Stimulated activated CD8-positive, alpha-beta memory T cell treated with anti-CD3 and anti-CD28 coated beads, Interleukin-4, amount 100 ng/mL, for 48 hours (primary cell): ENCODE measurements at places on chromosomes 16 and 17.

GRCh38 chr16:53991754-53992378, 287.9 kb downstream of the FTO start:
- no peak for DNase-seq

- DNase-seq, result no peak
Observed at GRCh38 chr16:83040174-83040573, 413.4 kb downstream of the CDH13 start.

- DNase-seq, result peak; percentile 56
Observed at GRCh38 chr16:88905563-88905962, 39.1 kb upstream of the PABPN1L start.

- DNase-seq, result no peak
Observed at GRCh38 chr17:2874189-2874686, 78.0 kb downstream of the RAP1GAP2 start.

DNA sequence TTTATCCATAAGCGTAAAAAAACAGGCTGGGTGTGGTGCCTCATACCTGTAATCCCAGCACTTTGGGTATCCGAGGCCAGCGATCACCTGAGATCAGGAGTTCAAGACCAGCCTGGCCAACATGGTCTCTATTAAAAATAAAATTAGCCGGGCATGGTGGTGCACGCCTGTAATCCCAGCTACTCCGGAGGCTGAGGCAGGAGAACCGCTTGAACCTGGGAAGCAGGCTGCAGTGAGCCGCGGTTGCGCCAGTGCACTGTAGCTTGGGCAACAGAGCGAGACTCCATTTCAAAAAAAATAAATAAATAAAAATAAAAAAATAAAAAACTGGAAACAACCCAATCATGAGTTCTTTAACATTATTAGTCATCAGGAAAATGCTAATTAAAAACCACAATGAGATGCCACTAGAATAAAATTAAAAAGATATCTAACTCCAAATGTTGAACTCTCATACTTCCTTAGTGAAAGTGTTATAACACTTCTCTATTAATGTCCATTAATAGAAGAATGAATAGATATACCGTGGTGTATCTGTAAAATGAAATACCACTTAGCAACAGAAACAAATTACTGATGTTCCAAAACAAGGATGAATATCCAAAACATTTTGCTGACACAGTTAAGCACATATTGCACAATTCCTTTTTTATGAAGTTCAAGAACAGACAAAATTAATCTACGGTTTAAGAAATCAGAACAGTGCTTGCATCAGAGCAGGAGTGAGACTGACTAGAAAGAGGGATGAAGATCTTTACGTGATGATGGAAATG, 13.1 kb downstream of the MPHOSPH6 start:
- DNase-seq, result no peak

DNA sequence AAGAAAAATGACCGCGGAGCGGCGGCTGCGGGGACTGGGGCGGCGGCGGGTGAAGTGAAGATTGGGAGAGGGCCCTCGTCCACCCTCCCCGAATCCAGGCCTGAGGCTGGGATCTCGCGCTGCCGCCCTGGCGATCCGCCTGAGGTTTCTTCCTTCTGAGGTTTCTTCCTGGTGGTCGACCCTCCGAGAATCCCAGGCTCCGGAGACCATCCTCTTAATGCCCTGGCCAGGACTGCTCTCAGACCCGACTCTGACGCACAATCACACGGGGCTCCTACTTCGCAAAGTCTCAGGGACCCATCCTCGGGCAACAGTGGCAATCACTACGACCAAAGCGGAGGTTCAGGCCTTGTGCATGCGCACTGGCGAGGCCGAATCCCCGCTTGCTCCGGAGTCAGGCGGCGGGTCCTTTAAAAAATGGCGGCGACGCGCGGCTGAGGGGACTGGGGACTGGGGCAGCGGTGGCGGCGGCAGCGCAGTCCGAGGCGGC, 18.0 kb upstream of the KCNJ18 start:
- DNase-seq, result no peak

- no peak for DNase-seq
Observed at GRCh38 chr17:82875407-82875856, 35.6 kb upstream of the ZNF750 start.

DNA sequence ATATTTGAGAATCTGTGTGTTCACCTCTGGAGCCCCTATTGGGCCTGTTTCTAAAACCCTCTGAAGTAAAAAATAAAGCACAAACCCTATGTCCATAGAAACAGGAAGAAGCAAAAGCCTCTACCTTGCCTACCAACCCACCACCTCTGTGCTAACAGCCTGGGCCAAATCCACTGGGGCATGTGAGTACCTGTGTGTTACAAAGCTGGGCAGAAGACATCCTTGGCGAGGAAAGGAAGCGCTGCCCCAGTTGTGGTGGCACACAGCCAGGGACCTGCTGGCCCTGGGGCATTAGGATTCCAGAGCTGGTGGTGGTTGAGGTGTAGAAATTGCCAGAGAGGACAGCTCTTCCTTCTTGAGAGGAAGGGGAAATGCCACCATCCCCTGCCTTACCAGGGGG, 30.0 kb downstream of the MYO18A start:
- no peak for DNase-seq

- DNase-seq, result no peak
Observed at GRCh38 chr17:48792033-48792798, 24.8 kb downstream of the TTLL6 start.

DNA sequence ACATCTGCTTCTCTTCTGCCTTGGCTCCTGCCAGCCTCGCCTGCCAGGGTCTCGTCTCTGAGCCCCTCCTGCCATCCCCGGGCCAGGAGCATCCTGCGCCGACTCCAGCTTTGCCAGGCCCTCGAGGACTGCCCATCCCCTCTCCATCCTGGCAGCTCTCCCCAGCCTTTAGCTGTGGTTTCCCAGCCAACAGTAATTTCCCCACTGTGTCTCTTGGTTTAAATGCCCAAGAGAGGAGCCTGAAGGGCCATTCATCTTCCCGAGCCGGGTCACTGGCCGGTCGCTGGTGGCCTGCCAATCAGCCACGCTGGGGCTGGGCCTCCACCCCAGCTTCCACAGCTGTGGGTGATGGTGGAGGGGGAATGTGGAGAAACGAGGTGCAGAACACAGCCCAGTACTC, 47.8 kb downstream of the MRC2 start:
- DNase-seq, result no peak

DNA sequence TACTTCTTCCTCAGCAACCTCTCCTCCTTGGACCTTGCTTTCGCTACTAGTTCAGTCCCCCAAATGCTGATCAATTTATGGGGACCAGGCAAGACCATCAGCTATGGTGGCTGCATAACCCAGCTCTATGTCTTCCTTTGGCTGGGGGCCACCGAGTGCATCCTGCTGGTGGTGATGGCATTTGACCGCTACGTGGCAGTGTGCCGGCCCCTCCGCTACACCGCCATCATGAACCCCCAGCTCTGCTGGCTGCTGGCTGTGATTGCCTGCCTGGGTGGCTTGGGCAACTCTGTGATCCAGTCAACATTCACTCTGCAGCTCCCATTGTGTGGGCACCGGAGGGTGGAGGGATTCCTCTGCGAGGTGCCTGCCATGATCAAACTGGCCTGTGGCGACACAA, 429 bp downstream of the OR2C1 start:
- no peak for DNase-seq
